Activated CD8-positive, alpha-beta memory T cell treated with anti-CD3 and anti-CD28 coated beads, Interleukin-2, amount 50 U/mL, for 48 hours (primary cell): ENCODE measurements at places on chromosomes 2 and 18.

DNA sequence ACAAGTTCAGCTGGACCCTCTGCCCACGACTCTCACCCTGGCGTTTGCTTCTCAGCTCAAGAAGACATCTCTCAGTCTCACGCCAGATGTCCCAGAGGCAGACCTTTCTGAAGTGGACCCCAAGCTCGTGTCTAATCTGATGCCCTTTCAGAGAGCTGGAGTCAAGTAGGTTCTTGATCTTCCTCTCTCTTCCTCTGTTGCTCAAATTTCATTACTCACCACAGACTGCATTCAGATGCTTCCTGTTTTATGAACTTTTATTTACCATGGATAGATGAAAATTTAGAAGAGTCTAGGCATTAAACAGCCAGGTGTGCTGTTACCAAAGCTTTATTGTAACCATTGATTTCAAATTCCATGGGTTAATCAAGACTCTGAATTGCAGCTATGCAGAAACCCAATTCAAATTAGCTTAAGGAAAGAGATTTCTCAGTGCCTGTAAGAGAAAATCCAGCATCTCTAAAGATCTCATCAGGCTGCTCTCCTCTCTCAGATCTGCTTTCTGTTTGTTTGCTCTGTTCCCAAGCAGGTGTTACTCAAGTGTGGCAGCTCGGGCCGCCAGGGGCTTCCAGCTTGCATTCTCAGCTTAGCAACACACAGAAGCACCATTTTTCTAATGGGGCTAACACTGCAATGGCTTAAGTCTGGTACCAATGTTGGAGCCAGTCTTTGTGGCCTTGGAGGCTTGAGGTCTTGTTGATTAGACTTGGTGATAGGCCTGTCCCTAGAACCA, 16.5 kb downstream of the SMARCAL1 start:
- DNase-seq = no peak

- DNase-seq = no peak
These were observed 34.6 kb upstream of the C2orf15 start for GRCh38 chr2:99106913-99107312.

DNA sequence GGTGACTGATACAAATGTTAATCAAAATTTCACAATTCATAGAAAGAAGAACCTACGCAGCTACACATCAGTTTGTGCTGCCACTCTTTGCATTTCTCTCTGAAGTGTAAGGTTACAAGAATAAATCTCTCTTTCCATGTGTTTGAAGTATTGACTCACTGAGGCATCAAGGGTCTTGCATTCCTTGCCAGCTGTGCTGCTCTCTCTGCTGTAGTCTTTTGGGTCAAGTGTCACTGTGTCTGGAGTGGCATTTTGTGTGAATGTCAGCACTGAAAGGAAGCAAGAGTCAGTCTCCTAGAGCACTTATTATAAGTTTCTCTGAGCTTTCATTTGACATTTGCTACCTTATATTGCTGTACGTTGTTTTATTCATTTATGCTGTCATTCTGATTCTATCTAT, 1696.1 kb upstream of the LRRTM1 start:
- DNase-seq = no peak

GRCh38 chr18:41553716-41554115, 401.3 kb upstream of the PIK3C3 start:
- DNase-seq = no peak
